Stimulated activated CD4-positive, alpha-beta T cell treated with anti-CD3 and anti-CD28 coated beads, Interleukin-4, amount 100 ng/mL, for 24 hours (primary cell): ENCODE measurements at places on chromosomes 7 and 10.
A peak's percentile ranks its signal among the peaks of the same experiment; 100 is the strongest.

GRCh38 chr10:102444851-102445250, 6.5 kb downstream of the C10orf95 start:
- DNase-seq, result no peak

DNA sequence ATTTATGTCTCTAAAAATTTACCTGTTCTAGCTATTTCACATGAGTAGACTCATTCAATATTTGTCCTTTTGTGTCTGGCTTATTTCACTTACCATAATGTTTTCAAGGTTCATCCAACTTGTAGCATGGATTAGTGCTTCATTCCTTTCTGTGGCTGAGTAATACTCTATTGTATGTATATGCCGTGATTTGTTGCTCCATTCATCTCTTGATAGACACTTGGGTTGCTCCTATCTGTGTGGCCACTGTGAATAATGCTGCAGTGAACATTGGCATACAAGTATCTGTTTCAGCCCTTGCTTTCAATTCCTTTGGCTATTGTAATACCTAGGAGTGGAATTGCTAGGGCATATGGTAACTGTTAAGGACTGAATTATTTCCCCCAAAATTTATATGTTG, 86.9 kb downstream of the VWC2 start:
- DNase-seq, result no peak

GRCh38 chr10:109875151-109875568, 48.2 kb downstream of the XPNPEP1 start:
- no peak for DNase-seq

DNA sequence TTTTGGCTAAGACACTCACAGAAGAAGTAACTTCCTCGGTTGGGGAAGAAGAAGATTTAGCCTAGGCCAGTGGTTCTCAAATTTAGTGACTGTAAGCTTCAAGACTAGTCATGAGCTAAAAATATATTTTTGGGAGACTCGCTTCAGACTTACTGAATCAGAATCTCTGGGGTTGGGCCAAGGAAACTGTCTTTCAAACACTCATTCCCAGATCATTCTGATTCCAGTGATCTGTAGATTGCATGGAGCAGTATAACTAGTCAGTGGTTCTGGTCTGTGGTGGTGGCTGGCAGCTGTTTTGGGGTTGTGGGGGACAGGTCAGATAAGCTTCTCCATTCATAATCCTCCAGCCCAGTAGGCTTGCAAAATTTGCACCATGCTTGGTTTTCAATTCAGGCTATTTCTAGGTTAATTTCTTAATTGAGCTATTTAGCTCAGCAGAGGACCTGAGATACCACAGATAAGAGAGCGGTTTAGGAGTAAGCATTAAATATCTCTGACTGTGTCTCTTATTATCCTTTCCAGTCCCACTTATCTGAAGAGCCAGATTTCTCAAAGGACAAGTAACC, 3.8 kb upstream of the KAT6B start:
- DNase-seq, result no peak

DNA sequence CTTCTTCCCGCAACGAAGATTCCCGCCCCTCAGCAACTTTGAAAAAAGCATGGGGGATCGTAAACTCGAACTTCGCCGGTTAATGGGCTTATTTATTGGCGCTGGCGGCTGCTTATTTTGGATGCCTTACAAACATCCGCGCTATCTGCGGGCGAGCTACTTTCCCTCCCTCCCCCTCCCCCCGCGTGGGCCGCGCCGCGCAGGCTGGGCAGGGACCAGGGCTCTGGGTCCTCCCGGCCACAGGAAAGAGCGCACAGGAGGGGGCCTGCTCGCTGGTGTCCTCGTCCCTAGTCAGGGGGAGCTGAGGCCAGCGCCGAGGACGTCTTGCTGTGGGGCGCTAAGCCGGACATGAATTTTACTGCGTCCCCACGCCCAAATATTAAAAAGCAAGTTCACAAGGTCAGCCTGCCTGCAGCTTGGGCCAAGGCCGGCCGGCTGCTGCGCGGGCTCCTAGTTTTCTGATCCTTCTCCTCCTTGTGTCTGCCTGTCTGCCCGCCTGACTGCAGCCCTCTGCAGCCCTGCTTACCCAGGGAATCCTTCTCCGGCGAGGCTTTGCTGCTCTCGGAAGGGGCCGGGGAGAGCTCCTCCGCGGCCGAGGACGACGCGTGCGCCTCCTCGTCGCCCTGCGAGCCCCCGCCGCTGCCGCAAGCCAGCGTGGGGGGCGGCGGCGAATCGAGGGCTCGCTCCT, 1.2 kb downstream of the HOXA10 start:
- no peak for DNase-seq

- no peak for DNase-seq
These were observed 7.1 kb upstream of the MUC3A start for GRCh38 chr7:100942045-100942774.

GRCh38 chr7:112505495-112505894, 24.7 kb downstream of the LSMEM1 start:
- DNase-seq, result no peak

- DNase-seq, result peak; percentile 40
These were observed 64.4 kb downstream of the BPGM start for GRCh38 chr7:134710854-134711624.

GRCh38 chr7:30465811-30466180, 12.8 kb downstream of the NOD1 start:
- DNase-seq, result no peak
